MCF 10A (cell line): ENCODE measurements at places on chromosomes 12 and 14.
A peak's percentile ranks its signal among the peaks of the same experiment; 100 is the strongest.

- no peaks in the 10 kb centered on the region for H3K27me3 ChIP-seq
- no peak overlapping the region for H3K4me3 ChIP-seq
- H3K36me3 ChIP-seq = no peaks in the 10 kb centered on the region
- DNase-seq = peak; percentile 35
- no peak overlapping the region for H3K27ac ChIP-seq
Measured at GRCh38 chr14:52494444-52494843, 57.9 kb downstream of the TXNDC16 start.

GRCh38 chr12:46050805-46051204 is 60.4 kb upstream of the SCAF11 start:
- H3K4me1 ChIP-seq = no peaks in the 10 kb centered on the region
- H3K4me3 ChIP-seq = no peak overlapping the region

GRCh38 chr14:23663127-23663526 is 27.0 kb downstream of the DHRS2 start:
- peaks cover 74% of the 10 kb centered on the region for H3K27me3 ChIP-seq
- H3K4me3 ChIP-seq = no peak overlapping the region
- no peaks in the 10 kb centered on the region for H3K36me3 ChIP-seq
- no peak for DNase-seq
- H3K27ac ChIP-seq = no peak overlapping the region

- no peak overlapping the region for H3K27ac ChIP-seq
- no peaks in the 10 kb centered on the region for H3K27me3 ChIP-seq
- peak; percentile 72 for DNase-seq
- no peak overlapping the region for H3K4me3 ChIP-seq
- H3K36me3 ChIP-seq = peaks cover 98% of the 10 kb centered on the region
Measured at GRCh38 chr14:75088566-75089373, 19.3 kb downstream of the ZC2HC1C start.

DNA sequence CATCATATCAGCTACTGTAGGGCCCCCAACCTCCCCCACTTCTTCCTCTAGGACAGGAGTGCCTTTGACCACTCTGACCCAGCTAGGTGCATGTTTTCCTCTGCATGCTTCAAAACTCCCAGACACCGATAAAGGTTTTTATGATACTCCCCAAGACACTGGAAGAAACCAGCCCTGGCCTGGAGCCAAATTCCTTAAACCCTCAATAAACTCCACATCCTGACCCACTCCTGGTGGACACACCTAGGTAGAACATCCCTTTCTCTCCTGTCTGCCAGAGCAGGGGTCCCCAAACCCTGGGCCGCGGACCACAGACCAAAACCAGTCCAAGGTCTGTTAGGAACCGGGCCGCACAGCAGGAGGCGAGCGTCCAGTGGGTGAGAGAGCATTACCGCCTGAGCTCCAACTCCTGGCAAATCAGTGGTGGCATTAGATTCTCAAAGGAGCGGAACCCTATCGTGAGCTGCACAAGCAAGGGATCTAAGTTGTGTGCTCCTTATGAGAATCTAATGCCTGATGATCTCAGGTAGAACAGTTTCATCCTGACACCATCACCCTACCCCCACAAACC is 49.6 kb downstream of the NT5DC3 start:
- DNase-seq = peak; percentile 11
- no peak overlapping the region for H3K27ac ChIP-seq
- no peaks in the 10 kb centered on the region for H3K27me3 ChIP-seq
- H3K4me1 ChIP-seq = no peaks in the 10 kb centered on the region
- H3K36me3 ChIP-seq = peaks cover 37% of the 10 kb centered on the region
